SHP77 (cell line): ENCODE measurements at places on chromosomes 6 and 20.

DNA sequence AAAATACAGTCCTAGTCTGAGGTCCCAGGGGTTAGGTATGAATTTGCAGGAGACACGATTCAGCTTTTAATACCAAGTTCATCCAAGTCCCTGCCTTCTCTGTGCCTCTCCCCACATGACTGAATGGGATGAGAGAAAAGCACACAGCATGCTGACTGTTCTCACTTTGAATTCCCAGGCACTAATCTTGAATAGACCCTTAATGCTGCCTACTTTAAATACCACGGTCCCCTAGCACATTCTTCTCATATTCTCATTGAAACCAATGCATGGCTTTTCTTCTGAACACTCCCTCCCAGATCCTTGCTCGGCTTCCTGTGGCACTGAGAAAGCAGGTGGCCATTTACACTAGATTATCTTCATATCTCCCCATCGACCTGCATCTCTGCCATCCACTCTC is 30.1 kb upstream of the SCAF8 start:
- no peak for DNase-seq

DNA sequence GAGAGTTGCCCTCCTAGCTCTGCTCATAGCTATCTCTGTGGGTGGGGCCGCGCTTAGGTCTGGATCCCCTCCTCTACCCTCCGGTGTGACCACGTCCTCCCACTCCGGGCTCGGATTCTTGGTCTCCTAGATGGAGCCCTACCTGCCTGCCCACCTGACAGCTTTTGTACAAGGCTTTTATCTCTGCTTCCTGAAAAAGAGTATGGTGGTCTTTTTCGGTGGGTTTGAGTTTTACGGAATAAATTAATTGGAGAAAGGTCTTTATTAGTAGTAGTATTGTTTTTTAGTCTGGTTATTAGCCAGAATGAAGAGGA is 773 bp downstream of the SMAP1 start:
- DNase-seq, result peak; percentile 59

GRCh38 chr20:45987108-45987780 is 15.2 kb upstream of the ZNF335 start:
- DNase-seq, result peak; percentile 62

DNA sequence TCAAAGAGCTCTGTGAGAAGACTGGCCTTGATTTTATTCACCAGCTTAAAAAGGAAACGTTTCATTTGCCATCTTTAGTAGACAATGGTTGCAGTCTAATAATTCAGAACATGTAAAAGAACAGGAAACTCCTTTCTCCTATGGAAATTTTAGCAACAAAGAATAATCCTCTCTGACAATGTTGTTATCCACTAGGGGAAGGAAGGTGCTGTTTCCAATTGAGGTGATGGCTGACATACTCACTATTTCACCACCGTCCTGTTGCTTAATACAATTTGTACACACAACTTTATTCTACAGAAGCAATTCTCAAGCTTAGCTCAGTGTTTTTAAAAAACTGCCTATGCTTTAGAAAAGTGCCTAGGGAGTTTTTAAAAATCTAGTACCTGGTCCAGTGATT is 192.7 kb downstream of the ARHGAP18 start:
- no peak for DNase-seq

DNA sequence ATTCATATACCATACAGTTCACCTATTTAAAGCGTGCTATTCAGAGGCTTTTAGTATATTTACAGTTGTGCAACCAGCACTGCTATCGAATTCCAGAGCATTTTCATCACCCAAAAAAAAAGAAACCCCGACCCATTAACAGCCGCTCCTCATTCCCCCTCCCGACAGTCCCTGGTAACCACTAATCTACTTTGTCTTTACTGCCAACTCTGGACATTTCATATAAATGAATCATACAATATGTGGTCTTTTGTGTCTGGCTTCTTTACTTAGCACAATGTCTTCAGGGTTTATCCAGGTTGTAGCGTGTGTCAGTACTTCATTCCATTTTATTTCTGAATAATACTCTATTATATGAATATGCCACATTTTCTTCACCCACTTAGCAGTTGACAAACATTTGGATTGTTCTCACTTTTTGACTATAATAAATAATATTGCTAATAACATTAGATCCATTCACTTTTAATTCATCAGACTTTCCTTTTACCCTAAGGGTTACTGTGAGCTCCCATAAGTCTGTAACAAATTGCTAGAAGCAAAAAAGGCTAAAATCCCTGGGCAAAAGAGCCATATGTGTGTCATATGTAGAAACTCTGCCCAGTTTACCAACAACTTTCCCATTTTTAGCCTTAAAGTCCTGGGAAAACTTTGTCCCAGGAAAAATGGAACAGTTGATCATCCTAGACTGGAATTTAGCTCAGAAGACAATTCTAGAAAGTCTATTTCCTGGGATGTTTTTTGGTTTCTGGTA is 23.2 kb upstream of the ROS1 start:
- DNase-seq, result no peak

DNA sequence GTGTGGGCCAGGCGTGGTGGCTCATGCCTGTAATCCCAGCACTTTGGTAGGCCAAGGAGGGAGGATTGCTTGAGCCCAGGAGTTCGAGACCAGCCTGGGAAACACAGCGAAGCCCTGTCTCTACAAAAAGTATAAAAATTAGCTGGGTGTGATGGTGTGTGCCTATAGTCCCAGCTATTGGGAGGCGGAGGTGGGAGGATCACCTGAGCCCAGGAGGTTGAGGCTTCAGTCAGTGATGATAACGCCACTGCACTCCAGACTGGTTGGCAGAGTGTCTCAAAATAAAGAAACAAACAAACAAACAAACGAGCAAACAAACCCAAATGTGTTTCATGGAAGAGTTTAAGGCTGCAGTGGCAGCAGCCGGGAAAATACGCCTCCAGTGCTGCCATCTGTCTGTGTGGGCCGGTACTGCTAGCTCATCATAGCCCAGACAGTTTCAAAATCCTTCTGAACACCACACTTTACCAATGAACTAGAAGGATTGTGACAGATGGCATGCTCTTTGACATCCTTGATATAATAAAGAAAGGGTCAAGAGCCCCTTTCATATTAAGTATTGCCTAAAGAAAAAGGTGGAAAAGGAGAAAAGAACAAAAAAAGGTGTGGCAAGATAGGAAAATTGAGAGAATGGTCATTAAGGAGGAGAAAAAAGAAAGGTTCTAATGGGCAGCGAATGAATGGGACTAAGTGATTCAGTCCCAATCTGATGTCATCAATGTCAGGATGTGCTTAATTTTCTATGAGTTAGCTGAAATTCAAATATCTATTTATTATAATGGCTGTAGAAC is 298.6 kb downstream of the SYNE1 start:
- no peak for DNase-seq

DNA sequence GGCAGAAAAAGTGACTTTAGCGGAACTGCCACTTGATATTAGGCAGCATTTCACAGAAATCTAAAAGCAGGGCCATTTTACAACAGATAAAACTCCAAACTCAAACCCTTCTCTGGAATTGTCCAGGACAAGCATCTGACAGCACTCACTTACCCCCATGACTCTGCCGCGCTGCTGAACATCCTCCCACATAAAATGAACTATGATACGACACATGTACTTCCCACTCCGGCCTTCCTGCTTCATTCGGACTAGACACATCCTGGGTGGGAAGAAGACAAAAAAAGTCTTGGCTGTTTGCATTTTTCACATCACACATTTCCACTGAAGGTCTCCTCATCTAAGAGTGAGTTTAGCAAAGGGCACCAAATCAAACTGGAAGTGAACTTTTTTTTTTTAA is 54.8 kb upstream of the FAM83C start:
- no peak for DNase-seq

- no peak for DNase-seq
These were observed at the start of gene DPPA5 for GRCh38 chr6:73353636-73354593. DPPA5 (minus strand) TSS chr6:73354276; CDS start chr6:73354225, 51 bp downstream.

- no peak for DNase-seq
These were observed 13.4 kb upstream of the GMNN start for GRCh38 chr6:24761193-24761835.

GRCh38 chr20:45104786-45105185 is 3.9 kb upstream of the KCNS1 start:
- no peak for DNase-seq

GRCh38 chr6:44002067-44002592 is 125.1 kb downstream of the MRPL14 start:
- DNase-seq, result no peak
